Neuronal stem cell (in vitro differentiated cells): ENCODE measurements at places on chromosomes 16 and 17.

DNA sequence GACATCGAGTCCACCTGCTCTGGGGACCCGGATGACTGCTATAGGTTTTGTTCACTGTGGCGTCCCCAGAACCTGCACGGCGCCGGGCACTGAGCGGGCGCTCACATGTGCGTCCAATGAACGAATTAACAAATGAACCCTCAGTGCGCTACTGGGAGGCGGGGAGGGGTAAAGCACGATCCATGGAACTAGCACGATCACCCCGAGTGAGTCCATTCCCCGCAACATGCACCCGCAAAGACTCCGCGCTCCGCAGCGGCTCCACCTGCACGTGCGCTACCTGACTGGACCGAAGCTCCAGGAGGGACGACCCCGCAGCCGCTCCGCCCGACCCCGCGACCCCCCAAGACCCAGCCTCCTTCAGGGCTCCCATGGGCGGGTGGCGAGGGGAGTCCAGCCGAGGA, 491 bp downstream of the TRAP1 start:
- H3K27me3 ChIP-seq, result no peaks in the 10 kb centered on the region
- H3K4me3 ChIP-seq, result peak overlapping the region; percentile 100
- H3K36me3 ChIP-seq, result peaks cover 30% of the 10 kb centered on the region
- peaks cover 1% of the 10 kb centered on the region for H3K4me1 ChIP-seq
- H3K27ac ChIP-seq, result no peak overlapping the region

DNA sequence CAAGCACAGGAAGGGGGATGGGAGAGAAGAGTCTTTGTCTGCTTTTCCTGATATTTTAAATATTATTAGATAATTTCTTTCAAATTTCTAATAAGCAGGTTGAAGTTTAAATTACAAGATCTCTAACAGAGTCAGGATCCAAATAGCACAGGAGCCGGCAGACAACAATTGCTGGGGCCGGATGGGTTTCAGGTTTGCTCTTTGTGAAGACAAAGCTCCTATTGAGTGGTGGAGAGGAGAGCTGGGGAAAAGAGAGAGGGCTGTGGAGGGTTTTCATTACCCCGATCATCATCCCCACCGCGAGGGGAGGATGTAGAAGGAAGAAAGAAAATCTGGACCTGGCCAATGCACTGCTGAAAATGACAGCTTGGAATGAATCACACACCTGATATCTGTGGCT, 197.3 kb downstream of the SOX9 start:
- no peak overlapping the region for H3K4me3 ChIP-seq
- peaks cover 5% of the 10 kb centered on the region for H3K4me1 ChIP-seq
- H3K27me3 ChIP-seq, result no peaks in the 10 kb centered on the region
- H3K27ac ChIP-seq, result no peak overlapping the region

DNA sequence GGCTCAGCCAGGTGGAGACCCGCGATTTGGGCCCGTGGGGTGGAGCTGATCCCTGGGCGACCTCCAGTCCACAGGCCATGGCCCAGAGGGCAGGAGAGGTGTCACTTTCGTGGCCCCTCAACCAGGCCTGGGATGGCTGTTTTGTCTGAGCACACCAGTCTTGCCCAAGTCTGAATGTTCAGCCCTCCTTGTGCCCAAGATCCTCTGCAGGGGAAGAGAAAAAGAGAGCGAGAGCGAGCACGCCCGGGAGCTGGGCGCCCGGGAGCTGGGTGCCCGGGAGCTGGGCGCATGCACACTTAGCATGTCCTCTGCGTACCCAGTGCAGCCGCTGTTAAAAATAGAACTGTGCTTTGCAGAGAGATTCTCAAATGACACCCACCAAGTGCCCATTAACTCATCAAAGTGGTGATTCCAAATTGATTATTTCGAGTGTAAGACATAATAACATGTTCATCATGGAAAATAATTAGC, 403.3 kb upstream of the TNRC6C start:
- no peak for DNase-seq
- peaks cover 19% of the 10 kb centered on the region for H3K4me1 ChIP-seq
- H3K27me3 ChIP-seq, result no peaks in the 10 kb centered on the region
- H3K36me3 ChIP-seq, result no peaks in the 10 kb centered on the region

DNA sequence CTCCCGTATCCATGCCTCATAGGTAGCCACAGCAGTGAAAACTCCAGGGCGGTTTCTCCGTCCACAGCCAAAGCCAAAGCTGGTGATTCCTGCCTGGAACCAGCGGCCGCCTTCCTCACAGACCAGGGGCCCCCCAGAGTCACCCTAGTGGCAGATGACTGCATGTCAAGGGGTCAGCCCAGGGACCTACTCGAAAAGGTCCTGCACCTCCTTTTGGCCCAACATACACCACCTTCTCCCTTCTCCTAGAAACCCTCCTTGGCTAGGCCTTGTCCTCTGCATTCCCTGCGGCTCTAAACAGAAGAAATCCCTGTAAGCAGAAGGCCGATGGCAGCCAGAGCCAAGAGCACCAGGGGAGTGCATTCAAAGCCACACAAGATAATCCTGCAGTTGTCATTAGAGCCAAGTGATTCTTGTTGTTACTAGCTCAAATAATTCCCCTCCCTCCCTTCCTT, 6.1 kb downstream of the PRSS36 start:
- no peak overlapping the region for H3K4me3 ChIP-seq
- peaks cover 32% of the 10 kb centered on the region for H3K27me3 ChIP-seq
- DNase-seq, result no peak
- H3K27ac ChIP-seq, result no peak overlapping the region
- H3K36me3 ChIP-seq, result no peaks in the 10 kb centered on the region
- peaks cover 9% of the 10 kb centered on the region for H3K4me1 ChIP-seq

- no peaks in the 10 kb centered on the region for H3K27me3 ChIP-seq
- no peak for DNase-seq
- H3K36me3 ChIP-seq, result peaks cover 9% of the 10 kb centered on the region
- H3K27ac ChIP-seq, result no peak overlapping the region
- H3K4me3 ChIP-seq, result peak overlapping the region; percentile 74
These were observed 501 bp upstream of the AP2B1 start for GRCh38 chr17:35586569-35587073.

DNA sequence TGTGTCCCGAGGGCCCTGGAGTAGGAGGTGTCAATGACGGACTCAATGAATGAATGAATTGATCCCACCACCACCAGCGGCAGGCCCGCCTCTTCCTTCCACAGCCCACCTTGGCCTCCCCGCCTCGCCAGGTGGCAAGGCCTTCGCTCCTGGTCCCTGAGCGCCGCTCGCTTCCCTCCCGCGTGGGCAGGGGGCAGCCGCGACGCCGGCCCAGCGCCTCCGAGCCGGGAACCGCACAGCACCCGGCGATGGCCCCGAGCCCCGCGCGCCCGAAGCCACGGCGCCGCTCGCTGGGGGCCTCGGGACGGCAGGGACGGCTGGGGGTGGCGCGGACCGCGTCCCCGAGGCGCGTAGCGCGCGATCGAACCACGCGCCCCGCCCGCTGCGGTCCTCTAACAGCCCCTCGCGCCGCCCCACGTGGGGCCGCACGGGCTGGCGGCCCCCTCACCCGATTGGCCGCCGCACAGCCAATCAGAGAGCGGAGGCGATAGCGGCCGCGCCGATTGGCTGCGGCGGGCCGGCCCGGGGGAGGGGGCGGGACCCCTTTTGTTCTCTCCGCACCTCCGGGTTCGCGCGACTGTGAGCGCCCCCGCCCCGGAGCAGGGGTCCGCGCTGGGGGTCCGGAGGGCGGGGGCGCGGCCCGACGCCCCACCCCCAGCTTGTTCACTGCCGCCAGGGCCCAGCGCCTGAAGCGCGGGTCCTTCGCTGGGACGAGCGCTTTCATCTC, 31.4 kb downstream of the ACTG1 start:
- peaks cover 70% of the 10 kb centered on the region for H3K4me1 ChIP-seq
- H3K27me3 ChIP-seq, result peaks cover 26% of the 10 kb centered on the region
- peak; percentile 70 for DNase-seq
- peak overlapping the region; percentile 70 for H3K4me3 ChIP-seq
- H3K36me3 ChIP-seq, result no peaks in the 10 kb centered on the region
- no peak overlapping the region for H3K27ac ChIP-seq

GRCh38 chr17:57407287-57408070, 151.2 kb downstream of the MSI2 start:
- H3K27ac ChIP-seq, result peak overlapping the region; percentile 97
- H3K27me3 ChIP-seq, result no peaks in the 10 kb centered on the region
- H3K36me3 ChIP-seq, result no peaks in the 10 kb centered on the region
- no peak for DNase-seq
- no peak overlapping the region for H3K4me3 ChIP-seq

GRCh38 chr17:48030531-48030930, 7.1 kb downstream of the COPZ2 start:
- no peak for DNase-seq
- no peak overlapping the region for H3K27ac ChIP-seq
- no peaks in the 10 kb centered on the region for H3K36me3 ChIP-seq
- H3K4me1 ChIP-seq, result peaks cover 13% of the 10 kb centered on the region

GRCh38 chr17:57708410-57708809, 36.7 kb downstream of the CCDC182 start:
- H3K4me3 ChIP-seq, result peak overlapping the region; percentile 39
- no peak overlapping the region for H3K27ac ChIP-seq
- H3K36me3 ChIP-seq, result no peaks in the 10 kb centered on the region
- H3K27me3 ChIP-seq, result no peaks in the 10 kb centered on the region
- peaks cover 16% of the 10 kb centered on the region for H3K4me1 ChIP-seq

DNA sequence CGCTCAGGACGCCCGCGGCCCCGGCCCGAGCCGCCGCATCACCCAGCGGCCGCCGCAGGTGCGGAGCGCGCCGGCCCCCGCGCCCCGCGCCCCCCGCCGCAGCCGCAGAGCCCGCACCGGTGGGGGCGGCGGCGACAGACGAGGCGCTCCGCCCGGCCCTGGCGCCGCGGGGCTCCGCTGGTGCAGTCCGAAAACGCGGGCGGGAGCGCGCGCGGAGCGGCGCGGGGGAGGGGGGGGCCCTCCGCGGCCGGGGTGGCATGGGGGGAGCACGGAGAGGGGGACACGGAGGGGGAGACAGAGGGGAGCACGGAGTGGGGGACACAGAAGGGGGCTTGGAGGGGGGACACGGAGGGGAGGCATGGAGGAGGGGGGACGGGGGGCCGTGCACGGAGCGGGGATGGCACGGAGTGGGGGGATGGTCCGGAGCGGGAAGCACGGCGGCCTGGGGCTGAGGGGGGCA, at the start of gene AATK:
TSS of gene AATK (minus strand) at position 189 of the 460 bp plus-strand sequence. CDS start 229 bp downstream, outside the sequence.
- H3K27me3 ChIP-seq, result peaks cover 2% of the 10 kb centered on the region
- no peak for DNase-seq
- H3K4me1 ChIP-seq, result peaks cover 12% of the 10 kb centered on the region
- peak within 1 kb of the TSS; percentile 53 for H3K4me3 ChIP-seq
- no peaks in the 10 kb centered on the region for H3K36me3 ChIP-seq

DNA sequence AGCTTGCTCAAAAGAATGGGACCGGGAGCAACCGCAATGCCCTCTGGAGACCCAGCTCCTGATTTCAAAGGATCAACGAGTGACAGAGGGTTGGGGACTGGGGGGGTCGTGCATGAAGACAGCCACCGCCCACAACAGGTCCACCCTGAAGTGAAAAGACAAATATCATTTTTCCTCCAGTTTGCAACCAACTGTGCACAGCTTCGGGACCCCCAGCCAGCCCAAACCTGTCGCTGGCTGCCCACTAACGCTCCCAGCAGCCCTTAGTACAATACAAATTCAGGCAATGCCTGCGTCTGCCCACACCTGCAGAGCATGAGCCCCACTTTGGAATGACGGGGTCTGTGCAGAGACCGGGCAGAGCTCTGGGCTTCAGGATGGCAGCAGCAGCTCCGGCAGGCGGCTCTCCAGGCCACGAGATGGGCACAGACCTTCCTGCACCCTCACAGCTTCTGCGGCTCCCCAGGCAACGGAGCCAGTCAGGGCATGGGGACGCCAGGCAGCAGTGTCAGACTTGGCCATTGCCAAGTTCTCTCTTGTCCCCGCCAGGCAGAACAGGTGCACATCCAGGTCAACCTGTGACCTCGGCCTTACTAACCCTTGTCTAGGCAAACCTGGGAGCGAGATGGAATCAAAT, 60.1 kb downstream of the TBC1D16 start:
- peak overlapping the region; percentile 16 for H3K4me3 ChIP-seq
- no peaks in the 10 kb centered on the region for H3K27me3 ChIP-seq
- no peak overlapping the region for H3K27ac ChIP-seq
- H3K4me1 ChIP-seq, result no peaks in the 10 kb centered on the region
- no peak for DNase-seq

DNA sequence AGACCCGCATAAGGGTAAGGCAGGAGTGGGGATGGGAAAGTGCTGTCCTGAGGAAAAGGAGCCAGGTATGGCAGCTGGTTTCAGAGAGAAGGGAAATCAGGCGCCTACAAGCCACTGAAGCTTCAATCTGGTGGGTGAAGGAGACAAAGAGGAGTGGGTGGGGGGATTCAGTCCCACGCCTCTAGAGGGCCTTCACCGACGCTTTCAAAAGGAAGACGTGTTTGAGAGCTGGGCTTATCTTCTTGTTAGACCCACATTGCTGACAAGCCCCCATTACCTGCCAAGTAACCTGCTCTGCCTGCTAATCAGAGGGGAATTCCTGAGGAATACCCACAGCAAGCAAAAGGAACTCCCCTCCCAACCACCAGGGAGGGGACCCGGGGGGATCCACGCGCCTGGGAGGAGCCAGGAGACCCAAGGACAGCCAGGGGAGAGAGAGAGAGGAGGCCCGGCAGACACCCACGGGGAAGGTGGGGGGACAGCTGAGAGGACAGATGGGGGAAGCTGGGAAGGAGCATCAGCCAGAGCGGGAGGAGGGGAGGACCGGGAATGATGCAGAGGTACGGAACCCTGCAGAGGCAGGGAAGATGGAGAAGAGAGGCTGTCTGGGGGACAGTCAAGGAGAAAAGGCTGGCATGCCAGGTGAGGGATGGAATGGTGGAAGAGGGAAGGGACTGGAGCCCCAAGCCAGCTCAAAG, 1.0 kb downstream of the MTMR4 start:
- DNase-seq, result no peak
- peak overlapping the region; percentile 69 for H3K4me3 ChIP-seq
- H3K36me3 ChIP-seq, result peaks cover 55% of the 10 kb centered on the region
- H3K27me3 ChIP-seq, result no peaks in the 10 kb centered on the region
- peaks cover 12% of the 10 kb centered on the region for H3K4me1 ChIP-seq
- no peak overlapping the region for H3K27ac ChIP-seq

- peaks cover 8% of the 10 kb centered on the region for H3K36me3 ChIP-seq
- H3K27me3 ChIP-seq, result no peaks in the 10 kb centered on the region
- no peak overlapping the region for H3K4me3 ChIP-seq
- H3K27ac ChIP-seq, result no peak overlapping the region
- DNase-seq, result no peak
- no peaks in the 10 kb centered on the region for H3K4me1 ChIP-seq
These were observed 11.2 kb downstream of the COL1A1 start for GRCh38 chr17:50190293-50190602.

- H3K27ac ChIP-seq, result peak overlapping the region; percentile 53
- peaks cover 18% of the 10 kb centered on the region for H3K4me1 ChIP-seq
- H3K36me3 ChIP-seq, result no peaks in the 10 kb centered on the region
- no peak for DNase-seq
- H3K27me3 ChIP-seq, result no peaks in the 10 kb centered on the region
These were observed 507 bp downstream of the SERPINF1 start for GRCh38 chr17:1762233-1762900.

DNA sequence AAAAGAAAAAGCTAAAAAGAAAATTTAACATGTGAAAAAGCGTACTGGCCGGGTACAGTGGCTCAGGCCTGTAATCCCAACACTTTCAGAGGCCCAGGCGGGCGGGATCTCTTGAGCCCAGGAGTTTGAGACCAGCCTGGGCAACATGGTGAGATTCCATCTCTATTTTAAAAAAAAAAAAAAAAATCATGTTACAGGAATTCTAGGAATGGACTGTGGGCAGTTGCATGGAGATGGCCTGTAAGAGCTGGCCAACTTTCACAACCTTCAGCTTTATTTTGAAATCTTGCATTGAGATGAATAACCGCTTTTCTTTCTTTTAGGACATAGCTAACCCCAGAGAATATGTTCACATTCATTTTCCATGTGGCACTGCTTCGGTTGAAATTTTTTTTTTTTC, 8.2 kb upstream of the CIAO3 start:
- H3K27ac ChIP-seq, result no peak overlapping the region
- no peak for DNase-seq
- peaks cover 27% of the 10 kb centered on the region for H3K4me1 ChIP-seq
- no peak overlapping the region for H3K4me3 ChIP-seq

- no peaks in the 10 kb centered on the region for H3K36me3 ChIP-seq
- no peak overlapping the region for H3K27ac ChIP-seq
These were observed 811 bp upstream of the MAP2K3 start for GRCh38 chr17:21283482-21284318.
